ENCODE measurements at places on chromosomes 2 and 18.
A peak's percentile ranks its signal among the peaks of the same experiment; 100 is the strongest.

- no peak for DNase-seq
These were observed 167.7 kb downstream of the PLCL1 start for GRCh38 chr2:197972061-197972460.

DNA sequence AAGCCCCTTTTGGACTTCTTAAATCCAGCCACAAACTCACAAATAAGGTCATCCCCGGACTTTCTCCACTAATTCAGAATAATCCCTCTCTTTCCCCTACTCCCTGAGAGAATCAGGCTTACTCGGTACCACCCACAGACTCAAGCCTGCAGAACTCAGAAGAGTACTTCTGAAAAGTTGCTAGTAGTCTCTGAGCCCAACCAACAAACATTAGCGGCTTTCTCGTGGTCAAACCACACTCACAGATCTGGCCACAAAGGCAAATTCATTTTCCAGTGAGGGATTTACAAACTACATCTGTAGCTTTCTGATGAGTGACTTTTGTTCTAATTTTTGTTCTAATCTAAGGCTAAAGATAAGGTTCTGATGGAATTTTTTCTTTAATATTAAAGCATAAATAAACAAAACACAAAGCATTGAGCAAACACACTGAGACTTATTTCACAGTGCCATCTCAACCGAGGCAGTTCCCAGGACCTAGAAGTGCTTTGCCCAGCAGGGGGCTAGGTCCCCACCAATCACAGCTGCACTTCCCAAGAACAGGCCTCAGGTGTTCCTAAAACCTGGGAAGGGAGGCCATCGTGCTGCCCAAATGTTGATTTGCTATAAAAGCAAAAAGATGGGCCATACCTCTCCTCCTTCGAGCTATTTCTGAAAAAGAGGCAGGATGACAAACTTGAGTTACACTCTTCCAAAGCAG, 110.7 kb downstream of the COLEC12 start:
- DNase-seq: no peak

GRCh38 chr2:234971496-234971895, 19.7 kb downstream of the SH3BP4 start:
- DNase-seq: no peak

DNA sequence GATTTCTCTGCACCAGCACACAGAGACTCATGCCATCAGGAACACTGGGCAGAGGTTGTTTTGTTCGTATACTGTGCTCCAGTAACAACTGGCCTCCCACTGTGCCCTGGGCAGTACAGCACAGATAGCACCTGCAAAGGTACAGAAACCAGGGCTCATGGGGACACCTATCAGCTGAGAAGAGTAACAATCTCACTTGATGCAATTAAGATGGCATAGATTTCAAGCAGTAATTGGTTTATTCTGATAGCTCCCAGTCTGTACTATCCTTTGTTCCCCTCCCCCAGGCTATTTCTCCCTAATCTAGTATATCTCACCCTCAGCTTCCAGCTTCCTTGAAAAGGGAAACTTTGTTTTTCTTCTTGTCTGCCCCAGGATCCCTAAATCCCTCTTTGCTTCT, 343.9 kb upstream of the MMADHC start:
- DNase-seq: no peak

GRCh38 chr2:217075268-217076057, 215.6 kb upstream of the TNP1 start:
- no peak for DNase-seq

GRCh38 chr2:22683914-22684313, 701.1 kb upstream of the KLHL29 start:
- peak; percentile 99 for DNase-seq

DNA sequence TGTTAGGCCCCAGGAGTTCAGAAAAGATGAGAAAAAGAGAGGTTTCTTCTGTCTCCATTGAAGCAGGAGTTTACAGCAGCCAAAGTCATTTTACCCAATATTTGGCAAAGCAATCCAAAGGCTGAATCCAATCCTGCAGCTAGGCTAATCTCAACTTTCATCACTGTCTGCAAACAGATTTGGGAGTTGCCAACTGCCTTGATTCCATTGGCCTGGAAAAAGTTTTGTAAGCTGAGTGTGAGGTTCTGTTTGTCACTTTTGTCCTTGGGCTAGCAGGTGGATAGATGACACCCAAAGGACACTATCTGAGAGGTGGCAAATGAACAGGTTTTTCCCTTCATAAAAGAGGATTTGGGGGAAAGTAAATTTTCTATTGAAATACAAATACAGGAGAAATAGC, 56.6 kb upstream of the SETBP1 start:
- no peak for DNase-seq

GRCh38 chr2:8159966-8160603, 521.8 kb upstream of the ID2 start:
- no peak for DNase-seq

DNA sequence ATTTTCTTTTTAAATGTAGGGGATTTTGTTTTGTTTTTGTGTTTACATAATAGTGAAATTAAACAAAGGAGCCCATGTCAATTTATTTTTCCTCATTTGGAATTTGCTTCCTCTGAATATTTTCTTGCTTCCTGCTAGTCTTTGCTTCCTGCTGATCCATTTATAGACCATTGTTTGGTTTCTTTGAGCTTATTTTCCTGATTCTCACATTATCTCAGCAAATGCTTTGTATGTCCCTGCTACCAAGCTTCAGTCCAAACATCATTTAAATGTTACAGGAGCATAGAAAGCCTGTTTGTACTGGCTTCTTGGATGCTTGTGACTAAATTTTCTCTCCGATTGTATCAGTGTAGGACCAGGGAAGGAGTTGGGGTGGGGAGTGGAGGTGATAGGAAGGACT, 127.3 kb upstream of the IL1R2 start:
- DNase-seq: no peak

DNA sequence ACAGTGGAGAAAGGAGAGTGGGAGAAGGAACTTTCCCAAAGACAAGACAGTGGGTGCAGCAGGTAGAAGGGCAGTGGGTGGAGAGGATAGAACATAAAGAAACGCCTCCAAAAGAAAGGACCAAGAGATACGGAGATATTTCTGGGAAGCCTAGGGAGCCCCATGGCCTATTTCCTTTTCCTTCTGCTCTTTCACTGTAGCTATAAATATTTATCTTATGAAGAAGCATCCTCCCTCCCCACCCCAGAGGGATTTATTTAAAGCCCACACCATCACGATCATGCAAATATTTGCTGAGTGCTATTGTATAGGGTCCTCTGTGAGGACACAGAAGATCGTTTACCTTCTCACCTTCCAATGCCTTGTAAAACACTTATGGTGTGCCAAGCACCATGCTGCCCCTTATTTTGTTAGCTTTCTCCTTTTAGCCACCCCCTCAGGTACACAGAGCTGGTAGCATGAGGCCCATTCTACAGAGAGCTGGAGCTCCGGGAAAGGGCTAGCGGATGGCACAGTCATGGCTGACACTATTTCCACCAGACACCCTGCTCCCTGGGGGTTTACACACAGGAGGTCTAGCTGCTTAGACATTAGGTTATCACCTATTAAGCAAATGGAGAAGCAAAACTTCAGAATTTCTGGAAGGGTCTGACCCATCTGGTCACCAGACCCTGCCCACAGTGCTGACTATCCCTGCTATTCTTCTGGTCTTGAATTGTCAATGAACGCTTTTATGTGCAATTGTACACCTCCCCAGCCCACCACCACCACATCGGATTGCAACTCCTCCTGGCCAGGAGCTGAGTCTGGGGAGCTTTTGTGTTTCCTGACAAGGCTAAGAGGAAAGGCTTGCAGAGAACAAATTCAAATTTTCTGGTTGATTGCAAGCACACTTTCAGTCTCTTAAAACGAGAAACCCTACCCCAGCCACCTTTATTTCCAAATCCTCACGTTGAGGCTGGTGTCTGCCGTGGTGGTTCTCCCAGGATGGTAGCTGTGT, 91.8 kb upstream of the KLF7 start:
- DNase-seq: peak; percentile 85

- no peak for DNase-seq
These were observed 225.4 kb upstream of the SIX3 start for GRCh38 chr2:44716131-44716530.

DNA sequence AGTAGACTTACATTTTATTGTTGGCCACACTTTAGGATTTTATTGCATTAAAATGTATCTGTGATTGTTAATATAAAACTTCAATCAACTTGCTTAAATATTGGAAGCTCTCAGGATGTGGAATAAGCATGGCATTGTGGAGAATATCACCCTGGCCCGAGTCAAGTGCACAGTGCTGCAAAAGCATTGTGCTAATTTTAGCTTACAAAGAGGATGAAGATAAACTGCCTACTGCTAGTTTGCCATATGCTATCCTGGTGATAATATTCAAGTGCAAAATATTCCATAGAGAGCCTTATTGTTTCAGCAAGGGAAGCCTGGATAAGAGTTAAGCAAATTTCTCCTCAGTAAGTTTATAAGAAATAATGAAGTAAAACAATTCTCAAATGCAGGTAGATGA, 54.5 kb downstream of the MEIS1 start:
- DNase-seq: no peak

DNA sequence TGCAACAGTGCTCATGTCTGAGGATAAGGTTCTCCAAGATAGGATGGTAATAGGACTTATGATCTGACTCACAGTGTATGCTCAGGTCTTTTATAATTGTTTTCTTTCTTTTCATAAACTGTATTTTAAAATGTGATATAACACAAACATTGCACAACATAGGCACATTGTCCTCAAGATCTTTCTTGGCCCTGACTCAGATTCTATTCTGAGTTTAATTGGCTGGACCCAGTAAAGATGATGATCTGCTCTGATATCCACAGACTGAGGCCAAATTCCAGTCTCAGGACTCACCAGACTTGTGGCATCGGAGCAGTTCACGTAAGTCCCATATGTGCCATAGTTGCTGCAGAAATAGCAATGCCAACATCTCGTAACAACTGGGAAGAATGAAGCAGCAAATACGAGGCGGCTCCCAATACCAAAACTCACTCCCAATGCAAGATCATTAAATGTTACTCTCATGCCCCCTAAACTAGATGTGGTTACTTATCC, 448.9 kb upstream of the SLC14A2 start:
- DNase-seq: no peak

GRCh38 chr2:219784178-219784577, 156.7 kb downstream of the SLC4A3 start:
- no peak for DNase-seq

GRCh38 chr2:11833601-11834000, 87.2 kb downstream of the LPIN1 start:
- DNase-seq: no peak

DNA sequence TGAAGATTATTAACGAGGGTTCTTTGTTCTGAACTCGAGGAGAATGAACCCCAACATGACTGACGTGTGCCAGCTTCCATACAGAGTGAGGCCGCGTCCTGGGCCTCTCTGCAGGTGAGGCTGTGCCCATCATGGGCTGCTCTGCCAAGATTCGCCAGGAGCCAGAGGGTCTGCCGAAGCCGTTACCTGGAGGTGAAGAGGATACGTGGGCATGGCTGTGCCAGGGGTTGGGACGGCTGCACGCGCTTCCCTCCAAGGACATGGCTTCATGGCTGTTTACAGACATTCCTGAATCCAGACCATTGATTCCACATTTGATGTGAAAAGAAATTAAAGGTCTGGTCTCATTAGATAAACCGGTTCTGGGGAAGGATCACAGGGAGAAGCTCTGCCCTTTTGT, 211.4 kb upstream of the SALL3 start:
- no peak for DNase-seq

- DNase-seq: no peak
These were observed 352.6 kb upstream of the POU3F3 start for GRCh38 chr2:104501342-104501741.

GRCh38 chr2:143698888-143699570, 569.8 kb downstream of the ARHGAP15 start:
- DNase-seq: no peak

DNA sequence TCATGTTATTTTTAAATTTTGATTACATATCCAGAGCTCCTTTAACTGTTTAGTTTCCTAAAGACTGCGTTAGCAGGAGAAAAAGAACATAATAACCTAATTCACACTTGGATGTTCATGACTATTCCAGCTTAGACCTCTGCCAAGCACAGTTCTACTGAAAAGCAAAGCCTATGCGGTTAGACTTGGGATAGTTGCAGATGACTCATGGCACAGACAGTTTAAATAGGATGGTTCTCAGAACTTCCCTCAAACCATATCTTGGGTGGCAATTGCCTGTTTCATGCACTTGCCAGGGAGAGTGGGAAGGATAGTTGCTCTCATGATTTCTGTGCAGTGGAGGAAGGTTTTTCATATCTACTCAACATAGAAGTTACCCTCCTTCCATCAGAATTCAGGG, 149.7 kb upstream of the KLHL29 start:
- no peak for DNase-seq

GRCh38 chr18:12637393-12637792, 20.5 kb downstream of the SPIRE1 start:
- no peak for DNase-seq

- no peak for DNase-seq
These were observed 27.8 kb downstream of the ANKRD62 start for GRCh38 chr18:12121175-12122042.

DNA sequence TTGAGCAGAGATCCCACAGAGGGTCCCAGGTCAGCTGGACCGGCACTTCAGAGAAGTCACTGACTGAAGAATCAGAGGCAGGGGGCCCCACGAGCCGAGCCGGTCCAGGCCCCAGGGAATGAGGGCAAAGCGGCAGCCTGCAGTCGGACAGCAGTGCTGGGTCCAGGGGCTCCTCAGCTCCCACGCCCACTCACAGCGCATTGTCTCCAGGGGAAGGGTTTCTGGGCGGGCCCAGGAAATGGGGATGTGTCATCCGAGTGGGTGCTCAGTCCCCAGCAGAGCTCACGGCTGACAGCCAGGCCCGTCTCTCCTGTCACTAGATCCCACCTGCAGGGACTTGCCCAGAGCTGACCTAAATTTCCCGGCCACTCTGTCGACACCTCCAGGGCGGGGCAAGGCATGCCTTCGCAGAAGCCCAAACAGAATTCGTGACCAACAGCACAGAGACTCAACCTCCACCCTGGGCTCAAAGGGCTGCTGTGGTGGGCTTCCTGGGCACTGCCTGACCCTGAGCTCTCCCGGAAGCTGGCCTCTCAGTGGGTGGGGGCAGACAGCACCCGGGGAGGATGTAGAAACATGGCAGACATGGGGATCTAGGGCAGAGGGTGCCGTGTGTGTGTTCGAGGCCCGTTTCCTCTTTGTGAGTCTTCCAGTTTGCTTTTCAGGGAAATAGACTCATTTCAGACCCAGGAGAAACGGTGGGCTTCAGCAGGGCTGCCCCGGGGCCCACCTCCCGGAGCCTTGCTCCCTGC, 42.1 kb upstream of the TAF1B start:
- DNase-seq: no peak

- DNase-seq: no peak
These were observed 38.0 kb downstream of the NPAS2 start for GRCh38 chr2:100857915-100858314.

GRCh38 chr18:50429207-50429948, 54.5 kb downstream of the SKA1 start:
- peak; percentile 66 for DNase-seq

GRCh38 chr18:52667463-52668065, 327.6 kb downstream of the DCC start:
- no peak for DNase-seq

Measured in NCI-H526 (cell line).